ENCODE measurements at places on chromosomes 13 and 19.

- DNase-seq, result peak; percentile 23
Measured at GRCh38 chr13:114107686-114108081, 24.7 kb downstream of the RASA3 start.

DNA sequence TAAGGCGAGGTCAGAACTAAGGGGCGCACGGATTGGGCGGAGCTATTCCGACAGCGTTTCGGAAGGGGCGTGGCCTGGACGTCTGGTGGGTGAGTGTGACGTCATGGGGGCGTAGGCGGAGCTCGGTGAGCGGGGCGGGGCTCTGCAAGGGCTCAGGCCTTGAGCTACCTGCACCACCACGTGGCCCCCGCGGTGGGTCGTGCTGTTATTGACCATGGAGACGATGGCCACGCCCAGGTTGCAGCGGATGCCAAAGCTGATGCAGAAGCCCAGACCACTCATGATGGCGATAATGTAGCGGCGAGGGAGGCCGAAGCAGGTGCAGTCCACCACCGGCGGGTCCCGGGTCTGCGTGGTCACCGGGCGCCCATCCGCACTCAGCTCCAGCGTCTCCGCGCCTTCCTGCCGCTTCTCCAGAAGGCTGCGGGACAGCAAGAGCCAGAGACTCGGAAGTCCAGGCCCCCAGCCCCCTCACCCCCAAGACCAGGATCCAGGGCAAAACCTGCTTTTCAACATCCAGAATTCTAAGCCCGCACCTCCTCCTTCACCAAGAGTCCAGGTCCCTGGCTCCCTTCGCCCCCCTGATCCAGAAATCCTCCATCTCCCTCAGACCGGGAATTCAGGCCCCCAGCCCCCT, 4.8 kb downstream of the SLC17A7 start:
- DNase-seq, result peak; percentile 55

DNA sequence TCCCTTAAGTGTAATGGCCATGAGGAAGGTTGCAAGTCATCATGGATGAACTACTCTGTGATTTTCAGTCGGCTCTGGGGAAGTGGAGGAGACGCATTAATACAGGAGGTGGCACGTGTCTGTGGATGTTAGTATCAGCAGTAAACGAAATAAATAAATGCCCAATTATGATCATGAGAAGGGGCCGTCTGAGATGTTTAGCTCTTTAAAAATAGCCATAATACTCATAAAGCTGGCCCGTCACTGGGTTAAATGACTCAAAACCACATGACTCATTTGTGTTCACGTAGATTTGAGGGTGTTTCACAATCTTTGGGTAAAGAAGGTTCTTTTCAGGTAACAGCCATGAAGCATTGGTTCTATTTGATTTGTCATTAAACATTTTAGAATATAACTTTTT, 620.6 kb downstream of the GPC6 start:
- DNase-seq, result no peak

GRCh38 chr19:20182222-20182785, 15.3 kb downstream of the ZNF486 start:
- no peak for DNase-seq

GRCh38 chr19:33388231-33388724, 14.8 kb downstream of the CEBPG start:
- no peak for DNase-seq

GRCh38 chr13:105345730-105346129, 1189.7 kb downstream of the EFNB2 start:
- DNase-seq, result no peak

- no peak for DNase-seq
Measured at GRCh38 chr19:46349311-46349993, 2.6 kb downstream of the PPP5C start.

- no peak for DNase-seq
Measured at GRCh38 chr13:35157143-35157755, 215.2 kb downstream of the NBEA start.

GRCh38 chr19:896999-897398, 3.7 kb downstream of the RNU6-9 start:
- no peak for DNase-seq

GRCh38 chr13:72198967-72199560, 332.1 kb upstream of the DACH1 start:
- no peak for DNase-seq

DNA sequence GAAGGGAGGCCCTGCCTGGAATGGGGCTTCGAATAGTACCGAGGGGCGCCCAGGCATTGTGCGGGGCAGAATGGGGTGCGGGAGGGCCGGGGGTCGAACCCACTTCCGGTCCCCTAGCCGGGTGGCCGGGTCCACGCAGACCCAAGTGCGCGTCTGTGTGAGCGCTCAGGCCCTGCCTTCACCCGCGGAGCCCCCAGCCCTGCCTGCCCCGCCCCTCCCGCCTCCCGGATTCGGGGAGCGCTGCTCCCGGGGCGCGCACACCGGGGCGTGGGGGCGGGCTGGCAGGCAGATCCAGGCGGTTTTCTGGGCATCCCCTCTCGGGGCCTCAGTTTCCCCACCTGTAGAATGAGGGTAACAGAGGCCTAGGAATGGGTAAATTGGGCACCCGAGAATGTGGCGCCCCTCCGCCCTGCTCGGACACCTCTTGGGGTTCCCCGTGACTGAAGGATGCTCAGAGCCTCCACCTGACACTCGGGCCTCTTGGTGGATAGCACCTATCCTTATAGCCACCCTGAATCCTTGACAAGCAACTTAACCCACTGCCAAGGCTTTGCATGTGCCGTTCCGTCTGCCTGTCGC, 682 bp downstream of the PIK3R2 start:
- DNase-seq, result no peak

DNA sequence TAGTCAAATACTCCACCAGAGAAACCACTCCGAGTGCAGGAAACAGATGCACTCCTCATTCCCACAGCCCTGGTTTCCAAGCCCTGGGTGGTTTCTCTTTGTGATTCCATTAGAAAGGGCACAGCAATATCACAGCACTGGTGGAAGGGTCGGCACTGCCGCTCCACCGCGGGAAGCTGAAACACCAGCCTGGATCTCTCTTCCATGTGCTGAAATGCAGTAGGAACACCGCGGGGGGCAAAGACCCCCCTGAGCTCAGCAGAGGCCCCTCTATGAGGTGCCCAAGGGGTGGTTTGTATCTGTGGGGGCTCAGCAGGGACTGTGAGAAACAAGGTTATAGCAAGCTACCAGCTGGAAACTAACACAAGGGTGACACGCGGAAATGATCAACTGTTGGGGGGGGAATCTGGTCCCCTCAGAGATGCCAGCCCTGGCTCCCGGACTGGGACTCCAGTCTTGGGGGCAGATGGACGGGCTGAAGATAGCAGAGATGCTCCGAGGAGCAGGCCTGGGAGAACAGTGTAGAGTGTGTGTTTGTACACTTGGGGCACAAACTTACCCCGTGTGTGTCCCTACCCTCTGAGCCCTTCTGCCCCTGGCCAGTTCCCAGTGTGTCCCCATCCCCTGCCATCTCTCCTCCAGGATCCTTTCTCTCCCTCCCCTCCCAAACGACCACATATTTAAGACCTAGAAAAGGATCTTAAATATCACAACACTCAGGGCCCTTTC, 1.8 kb downstream of the ZFR2 start:
- DNase-seq, result no peak

DNA sequence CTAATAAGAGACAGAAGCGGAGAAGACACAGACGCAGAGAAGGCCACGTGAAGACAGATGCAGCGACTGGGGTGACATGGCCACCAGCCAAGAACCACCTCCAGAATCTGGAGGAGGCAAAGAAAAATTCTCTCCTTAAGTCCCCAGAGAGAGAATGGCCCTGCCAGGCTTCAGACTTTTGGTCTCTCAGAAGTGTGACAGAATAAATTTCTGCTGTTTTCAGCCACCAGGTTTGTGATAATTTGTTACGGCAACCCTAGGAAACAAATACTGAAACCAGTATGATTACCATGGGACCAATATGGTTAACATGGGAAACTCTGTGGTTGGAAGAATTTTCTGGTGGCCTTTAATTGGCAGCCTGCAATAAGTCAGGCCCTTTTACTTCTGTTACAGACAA, 63.9 kb upstream of the DOCK9 start:
- no peak for DNase-seq

- no peak for DNase-seq
Measured at GRCh38 chr19:39145180-39145953, 19.8 kb downstream of the PAK4 start.

Measured in pancreas (tissue), 10 donors.